Epithelial cell of proximal tubule (primary cell): ENCODE measurements at places on chromosomes 6 and 20. TPM values are rescaled to one million over a fixed set of nuclear protein-coding genes. Genes with fewer than 3 reads are reported as not detected.

The LPIN3 gene
- 9.3 and 17.8 TPM in 2 replicates for total RNA-seq

The CTNNBL1 gene
- total RNA-seq = 25.6 and 32.0 TPM in 2 replicates

The PHF10 gene
- total RNA-seq = 23.1 and 24.5 TPM in 2 replicates

The CRISP2 gene
- 0.06 TPM in 1 of 2 replicates, not detected in the other for total RNA-seq

The ANKRD66 gene
- not detected in 2 replicates for total RNA-seq

The NKX2-2 gene
- not detected in 2 replicates for total RNA-seq

The ERVFRD-1 gene
- total RNA-seq = not detected in 2 replicates

The BCL2L1 gene
- 197 and 209 TPM in 2 replicates for total RNA-seq

The LY6G6F gene
- not detected in 2 replicates for total RNA-seq

The GNMT gene
- total RNA-seq = not detected in 2 replicates

The TMEM242 gene
- 5.2 and 8.0 TPM in 2 replicates for total RNA-seq

The NOTCH4 gene
- 2.0 and 3.3 TPM in 2 replicates for total RNA-seq

The C20orf144 gene
- total RNA-seq = not detected in 2 replicates

The HDAC2 gene
- 92.0 and 95.5 TPM in 2 replicates for total RNA-seq

The HRH3 gene
- total RNA-seq = not detected in 2 replicates

The SMPDL3A gene
- 3.5 TPM in 2 replicates for total RNA-seq

The MOG gene
- not detected in 2 replicates for total RNA-seq

The ULBP3 gene
- 8.2 and 16.6 TPM in 2 replicates for total RNA-seq

The BPIFB1 gene
- total RNA-seq = not detected in 2 replicates

The PLAGL2 gene
- total RNA-seq = 7.8 and 9.0 TPM in 2 replicates

The C6orf141 gene
- total RNA-seq = 8.2 and 11.6 TPM in 2 replicates

The OPN5 gene
- total RNA-seq = not detected in 2 replicates

The IL20RA gene
- total RNA-seq = 0.22 TPM in 1 of 2 replicates, not detected in the other

The TMEM74B gene
- total RNA-seq = 1.2 TPM in 1 of 2 replicates, not detected in the other

The TMC2 gene
- total RNA-seq = not detected in 2 replicates

The RGS17 gene
- 3.9 and 8.0 TPM in 2 replicates for total RNA-seq

The GPX5 gene
- total RNA-seq = not detected in 2 replicates

The SIGLEC1 gene
- not detected in 2 replicates for total RNA-seq

The TMEM200A gene
- total RNA-seq = 2.1 and 3.3 TPM in 2 replicates

The HSPA1L gene
- 0.29 and 0.35 TPM in 2 replicates for total RNA-seq

The CPXM1 gene
- total RNA-seq = 38.1 and 39.6 TPM in 2 replicates

The RRAGD gene
- total RNA-seq = 10.8 and 12.7 TPM in 2 replicates

The NANP gene
- total RNA-seq = 4.4 and 8.8 TPM in 2 replicates

The WDR27 gene
- total RNA-seq = 12.0 and 27.2 TPM in 2 replicates

The ZNF391 gene
- 1.2 and 1.4 TPM in 2 replicates for total RNA-seq

The RSPH4A gene
- not detected in 2 replicates for total RNA-seq

The VSTM2L gene
- total RNA-seq = 2.8 and 4.5 TPM in 2 replicates

The CFB gene
- 0.81 and 2.2 TPM in 2 replicates for total RNA-seq

The C4B gene
- total RNA-seq = 1.1 and 1.2 TPM in 2 replicates

The FLRT3 gene
- total RNA-seq = 2.8 and 3.3 TPM in 2 replicates

The THEMIS gene
- total RNA-seq = not detected in 2 replicates

The DCBLD1 gene
- 6.1 and 23.7 TPM in 2 replicates for total RNA-seq

The PRSS16 gene
- 1.0 and 2.8 TPM in 2 replicates for total RNA-seq

The NFKBIL1 gene
- total RNA-seq = 11.8 and 17.8 TPM in 2 replicates

The MAD2L1BP gene
- total RNA-seq = 41.8 and 60.3 TPM in 2 replicates

The FAM209B gene
- not detected in 2 replicates for total RNA-seq
